KG1 (cell line): ENCODE measurements at places on chromosomes 16 and 17.

DNA sequence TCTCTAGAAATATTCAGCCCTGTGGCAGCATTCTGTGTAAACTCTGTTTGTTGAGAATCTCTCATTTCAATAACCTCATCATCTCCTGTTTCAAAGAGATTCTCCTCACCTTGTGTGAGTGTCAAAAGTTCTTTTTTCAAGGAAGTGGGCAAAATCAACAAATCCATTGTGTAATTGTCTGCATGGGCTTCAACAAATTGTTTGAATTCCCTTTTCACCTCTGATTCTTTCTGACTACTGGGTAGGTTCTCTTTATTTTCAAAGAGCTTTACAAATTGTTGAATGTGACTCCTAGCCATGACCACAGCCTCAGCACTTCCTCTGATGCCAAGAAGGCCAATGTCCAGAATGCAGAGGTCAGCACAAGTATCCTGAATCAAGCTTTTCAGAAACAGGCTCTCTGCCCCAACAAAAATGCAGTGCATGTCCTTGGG, 48.0 kb downstream of the N4BP1 start:
- DNase-seq: no peak

DNA sequence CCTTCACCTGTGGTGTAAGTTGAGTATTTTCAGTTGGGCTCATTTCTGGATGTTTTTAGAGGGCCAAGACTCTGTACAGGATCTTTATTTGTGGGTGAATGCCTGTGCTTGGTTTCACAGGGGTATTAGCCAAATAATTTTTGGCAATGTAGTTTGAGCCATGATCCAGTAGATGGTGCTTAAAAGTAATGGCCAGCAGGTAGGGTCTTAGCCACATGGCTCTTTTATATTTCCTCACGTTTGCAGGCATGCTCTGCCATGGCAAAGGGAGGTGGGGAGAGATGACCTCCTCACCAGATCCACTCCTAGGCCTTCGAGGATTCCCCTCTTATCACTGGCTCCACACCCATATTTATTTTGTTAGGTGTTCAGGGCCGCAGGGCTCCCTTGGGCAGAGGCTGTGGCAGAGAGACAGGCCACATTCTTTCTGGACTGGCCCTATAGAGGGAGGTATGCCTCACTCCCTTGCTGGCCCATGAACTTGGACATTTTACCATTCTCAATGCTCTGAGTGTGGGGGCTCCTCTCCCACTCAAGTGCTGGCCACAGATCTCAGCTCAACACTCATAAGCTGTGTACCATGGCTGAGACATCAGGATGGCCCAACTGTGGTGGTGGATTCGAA, 417.1 kb downstream of the XYLT1 start:
- no peak for DNase-seq

DNA sequence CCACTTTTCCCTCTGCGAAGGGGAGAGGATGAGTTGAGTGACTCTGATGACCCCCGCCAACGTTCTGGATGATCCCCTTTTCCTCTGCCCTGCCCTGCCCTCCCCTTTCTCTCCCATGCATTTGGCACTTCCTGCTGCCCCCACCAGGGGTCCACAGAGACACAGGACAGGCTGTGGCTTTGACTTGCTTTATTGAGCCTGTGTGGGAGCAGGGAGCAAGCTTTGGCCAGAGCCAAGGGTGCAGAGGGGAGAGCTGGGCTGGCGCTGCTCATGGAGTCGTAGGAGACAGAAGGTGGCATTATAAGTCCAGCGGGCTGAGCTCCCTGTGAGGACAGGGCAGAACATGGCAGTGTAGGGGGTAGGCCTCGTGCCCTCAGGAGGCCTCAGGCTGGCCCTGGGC, 1.6 kb downstream of the PPY start:
- no peak for DNase-seq

DNA sequence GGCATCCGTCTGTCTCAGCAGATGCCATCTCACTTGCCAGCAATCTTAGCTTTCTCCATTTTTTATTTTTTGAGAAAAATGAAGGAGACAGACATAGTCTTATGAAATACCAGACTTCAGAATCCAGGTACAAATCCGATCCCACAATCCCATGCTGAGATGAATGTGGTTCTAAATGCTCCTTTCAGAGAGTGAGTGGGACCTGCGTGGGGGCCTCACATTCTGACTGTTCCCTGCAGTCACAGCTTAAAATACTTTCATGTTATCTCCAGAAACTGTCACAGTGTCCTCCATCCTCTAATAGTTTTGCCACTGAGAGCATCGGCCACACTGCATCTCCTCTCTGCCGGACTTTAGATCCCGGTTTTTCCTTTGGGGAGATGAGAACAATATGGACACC, 34.9 kb upstream of the ENDOV start:
- no peak for DNase-seq

DNA sequence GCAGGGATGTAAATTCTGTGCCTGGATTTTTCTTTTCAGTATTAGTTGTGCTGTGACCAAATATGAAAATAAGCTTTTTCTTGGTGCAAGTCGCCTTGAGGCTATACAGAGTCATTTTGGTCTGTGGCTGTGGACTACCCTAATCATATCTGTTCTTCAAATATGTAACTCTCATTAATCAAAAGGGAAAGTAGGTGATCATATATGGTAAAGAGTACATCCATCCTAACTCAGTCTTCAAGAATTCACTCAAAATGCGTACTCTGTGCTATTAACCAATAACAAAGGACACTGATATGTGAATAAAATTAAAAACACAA, 2.6 kb downstream of the CPD start:
- no peak for DNase-seq

DNA sequence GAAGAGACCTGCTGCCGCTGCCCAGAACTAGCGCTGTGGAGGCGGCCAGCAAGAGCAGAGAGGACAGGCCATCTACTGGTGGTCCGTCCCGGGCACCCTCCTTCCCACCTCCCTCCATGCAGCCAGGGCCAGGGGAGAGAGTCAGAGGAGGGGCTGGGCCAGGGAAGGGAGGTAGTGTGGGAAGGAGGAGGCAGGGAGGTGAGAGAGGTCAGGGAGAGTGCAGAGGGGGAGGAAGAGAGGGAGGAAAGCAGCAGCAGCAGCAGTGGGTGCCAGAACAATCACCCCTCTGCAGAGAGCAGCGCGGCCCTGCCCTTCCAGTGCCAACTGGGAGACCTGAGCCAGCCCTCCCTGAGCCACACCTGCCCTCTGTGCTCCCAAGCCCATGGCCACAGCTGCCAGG, 6.6 kb downstream of the C16orf95 start:
- no peak for DNase-seq
